Thoracic aorta (tissue), 2 donors: ENCODE measurements at places on chromosomes 1 and 21.

DNA sequence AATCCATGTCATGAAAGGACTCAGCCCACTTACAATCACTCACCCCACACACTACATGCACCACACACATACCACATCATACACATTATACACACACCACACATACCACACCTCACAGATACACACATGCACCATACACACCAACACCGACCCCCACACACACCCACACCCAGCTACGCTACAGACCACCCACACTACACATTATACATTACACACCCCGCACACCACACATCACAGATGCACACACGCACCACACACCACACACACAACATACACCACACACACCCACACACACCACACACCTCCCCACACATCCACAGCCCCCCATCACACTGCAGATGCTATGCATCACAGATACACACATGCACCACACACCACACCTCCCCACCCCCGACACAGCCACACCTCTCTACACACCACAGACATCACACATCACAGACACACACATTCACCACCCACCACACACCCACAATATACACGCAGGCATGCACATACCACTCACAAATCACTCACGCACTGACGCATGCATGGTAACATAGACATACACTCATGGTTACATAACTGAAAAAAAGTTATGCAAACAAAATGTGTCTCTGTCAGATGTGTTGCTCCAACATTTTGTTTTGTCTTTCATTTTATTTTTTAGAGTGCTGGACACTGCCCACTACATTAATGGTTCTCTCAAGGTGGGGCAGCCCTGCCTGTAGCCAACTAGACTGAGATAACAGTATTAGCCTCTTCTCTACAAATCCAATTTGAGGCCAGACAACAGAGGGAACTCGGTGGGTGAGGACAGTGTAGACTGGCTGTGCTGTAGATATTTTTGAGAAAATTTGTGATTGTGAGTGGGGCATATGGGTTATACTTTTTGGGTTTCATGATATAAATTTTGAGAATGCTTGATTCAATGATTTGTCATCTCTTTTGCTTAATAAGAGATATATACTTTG, 15.2 kb upstream of the PGBD2 start:
- DNase-seq: no peak

DNA sequence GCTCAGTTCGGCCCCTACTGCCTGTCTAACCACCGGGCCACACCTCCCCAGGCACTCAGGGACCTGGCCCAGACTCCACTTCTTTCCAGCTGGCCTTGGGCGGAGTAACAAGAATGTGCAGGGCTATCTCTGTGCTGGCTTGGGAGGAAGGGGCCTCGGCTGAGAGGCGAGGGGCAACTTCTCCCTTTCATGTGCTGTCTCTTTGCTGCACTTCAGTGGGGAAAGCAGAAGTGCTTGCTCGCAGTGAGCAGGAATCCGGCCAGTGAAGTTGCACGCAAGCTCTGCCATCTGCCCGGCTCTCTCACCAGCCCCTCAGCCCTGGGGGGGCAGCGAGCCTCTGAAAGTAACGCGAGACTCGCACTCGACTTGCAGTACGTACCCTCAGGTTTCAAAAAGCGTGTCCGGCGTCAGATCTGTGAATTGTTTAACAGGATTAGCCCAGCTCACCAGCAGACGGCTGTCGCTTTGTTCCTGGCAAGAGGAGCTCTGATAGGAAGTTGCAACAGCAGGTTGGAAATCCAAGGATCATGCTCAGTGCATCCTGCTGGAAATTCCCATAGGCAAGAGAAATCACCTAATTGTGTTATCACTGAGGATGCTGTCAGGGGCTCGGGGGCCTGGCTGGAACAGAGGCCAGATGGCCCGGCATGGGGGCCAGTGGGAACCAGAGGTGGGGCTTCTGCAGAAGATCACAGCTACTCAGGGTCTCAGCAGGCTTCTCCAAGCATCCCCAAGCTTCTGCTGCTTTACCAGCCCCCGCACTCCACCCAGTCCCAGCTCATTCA, 221.1 kb downstream of the NPHP4 start:
- no peak for DNase-seq

- no peak for DNase-seq
Measured at GRCh38 chr1:97196825-97197516, 475.4 kb downstream of the PTBP2 start.

DNA sequence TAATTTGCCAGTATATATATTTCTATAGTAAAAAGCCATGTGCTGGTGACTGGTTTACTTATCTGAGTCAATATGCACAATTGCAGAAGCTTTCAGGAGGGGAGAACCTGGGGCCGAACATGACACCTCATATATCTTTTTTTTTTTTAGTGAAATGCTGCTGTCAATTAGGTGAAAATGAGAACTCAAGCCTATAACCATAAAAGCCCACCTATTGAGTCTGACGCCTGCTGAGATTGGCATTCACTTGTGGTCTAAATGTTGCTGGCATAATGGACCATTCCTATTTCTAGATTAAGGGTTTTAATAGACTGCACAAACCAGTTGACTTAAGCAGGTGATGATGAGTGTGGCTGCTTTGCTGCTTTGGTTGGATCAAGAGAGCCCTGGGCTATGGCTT, 10.8 kb downstream of the NTMT2 start:
- DNase-seq: no peak

GRCh38 chr1:88800382-88801051, 90.8 kb downstream of the GTF2B start:
- DNase-seq: no peak

GRCh38 chr1:93598396-93598795, 83.2 kb downstream of the BCAR3 start:
- no peak for DNase-seq

DNA sequence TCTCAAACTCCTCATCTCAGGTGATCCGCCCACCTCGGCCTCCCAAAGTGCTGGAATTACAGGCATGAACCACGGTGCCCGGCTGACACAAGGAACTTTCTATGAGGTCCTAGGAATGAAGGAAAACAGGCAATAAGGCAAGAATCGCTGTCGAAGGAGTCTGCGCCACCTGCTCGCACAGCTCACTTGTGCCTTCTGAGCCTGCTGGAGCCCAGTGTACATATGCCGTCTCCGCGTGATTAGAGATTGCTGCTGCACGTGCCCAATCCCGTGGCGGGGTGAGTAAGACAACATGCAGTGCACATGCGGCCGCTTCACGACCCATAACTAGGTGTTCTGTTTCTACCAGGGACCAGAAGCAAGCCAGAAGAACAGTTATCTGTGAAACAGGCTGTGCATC, 24.3 kb downstream of the H3-3A start:
- no peak for DNase-seq

DNA sequence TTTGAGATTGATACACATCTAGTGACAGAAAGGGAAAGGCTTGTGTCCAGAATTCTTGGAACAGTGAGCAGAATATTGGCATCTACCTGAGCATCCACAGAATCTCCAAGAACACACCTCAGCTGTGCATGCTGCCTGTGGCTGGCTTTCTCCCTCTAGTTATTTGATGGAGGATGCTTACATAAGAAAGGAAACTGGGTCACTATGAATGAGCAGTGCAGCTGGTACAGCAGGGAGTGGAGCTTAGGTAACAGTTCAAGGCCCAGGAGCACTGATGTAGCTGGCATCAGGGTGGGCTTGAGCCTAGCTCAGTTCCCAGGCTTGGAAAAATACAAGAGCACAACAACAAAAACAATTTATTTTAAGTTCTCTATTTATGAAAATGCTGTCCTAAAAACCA, 26.3 kb downstream of the RGS8 start:
- DNase-seq: no peak

DNA sequence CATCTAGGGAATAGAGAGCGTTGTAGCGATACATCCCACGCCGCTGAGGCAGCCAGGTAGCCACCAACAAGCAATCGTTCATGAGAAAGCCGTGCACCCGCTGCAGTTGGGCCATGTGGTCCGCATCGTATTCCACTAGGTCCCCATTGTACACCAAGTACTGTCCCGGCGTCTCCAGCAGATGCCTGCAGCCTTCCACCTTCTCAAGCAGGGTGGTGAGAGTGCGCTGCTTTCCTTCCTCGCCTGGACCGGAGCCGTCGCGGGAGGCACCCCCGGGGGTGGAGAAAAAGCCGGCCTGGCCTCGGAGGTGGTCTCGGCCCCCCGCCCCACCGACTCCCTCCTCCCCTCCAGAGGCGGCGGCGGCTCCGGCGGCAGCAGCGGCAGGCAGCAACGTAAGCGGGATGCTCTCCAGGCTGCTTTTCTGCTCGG, 595 bp downstream of the EXOC8 start:
- no peak for DNase-seq

GRCh38 chr1:218851586-218851985, 322.1 kb upstream of the LYPLAL1 start:
- no peak for DNase-seq

GRCh38 chr1:72938408-72938807, 656.1 kb upstream of the NEGR1 start:
- DNase-seq: no peak

- DNase-seq: no peak
Measured at GRCh38 chr1:151840421-151840820, 801 bp upstream of the C2CD4D start.

GRCh38 chr1:232686346-232686745, 56.4 kb upstream of the SIPA1L2 start:
- DNase-seq: no peak
